ENCODE measurements at places on chromosomes 11 and 22. TPM values are rescaled to one million over a fixed set of nuclear protein-coding genes. Genes with fewer than 3 reads are reported as not detected.

Gene PRR33
- not detected for total RNA-seq

Gene SAA1
- not detected for total RNA-seq

Gene RTN4R
- 1.1 TPM for total RNA-seq

Gene CADM1
- total RNA-seq, result 9.7 TPM

Gene PKNOX2
- total RNA-seq, result 0.13 TPM

Gene SLC22A6
- not detected for total RNA-seq

Gene CDC42EP1
- total RNA-seq, result 43.1 TPM

Gene ZFTA
- 23.3 TPM for total RNA-seq

Gene OR2D2
- 0.66 TPM for total RNA-seq

Gene TYMP
- total RNA-seq, result 4.4 TPM

Gene APOBEC3B
- 5.9 TPM for total RNA-seq

Gene MYO7A
- 0.27 TPM for total RNA-seq

Gene FERMT3
- 124 TPM for total RNA-seq

Gene MUC2
- not detected for total RNA-seq

Gene SUSD2
- total RNA-seq, result 0.13 TPM

Gene KBTBD3
- 5.6 TPM for total RNA-seq

Gene TCP11L1
- total RNA-seq, result 27.0 TPM

Gene CHRM4
- 0.07 TPM for total RNA-seq

Gene RASGRP2
- total RNA-seq, result 0.50 TPM

Gene TSPAN18
- total RNA-seq, result 11.7 TPM

Gene GAL
- 5.3 TPM for total RNA-seq

Gene MMP12
- not detected for total RNA-seq

Gene ESAM
- total RNA-seq, result 154 TPM

Gene PRRG4
- total RNA-seq, result 0.43 TPM

Gene OR8D4
- total RNA-seq, result under 0.01 TPM

Gene OR10V1
- total RNA-seq, result not detected

Gene CALCA
- not detected for total RNA-seq

Gene RCOR2
- 0.40 TPM for total RNA-seq

Gene ETS1
- total RNA-seq, result 96.7 TPM

Gene IRAG1
- 0.13 TPM for total RNA-seq

All from thoracic aorta endothelial cell (primary cell).